GM04503 (cell line): ENCODE measurements at places on chromosomes 1 and 21.

DNA sequence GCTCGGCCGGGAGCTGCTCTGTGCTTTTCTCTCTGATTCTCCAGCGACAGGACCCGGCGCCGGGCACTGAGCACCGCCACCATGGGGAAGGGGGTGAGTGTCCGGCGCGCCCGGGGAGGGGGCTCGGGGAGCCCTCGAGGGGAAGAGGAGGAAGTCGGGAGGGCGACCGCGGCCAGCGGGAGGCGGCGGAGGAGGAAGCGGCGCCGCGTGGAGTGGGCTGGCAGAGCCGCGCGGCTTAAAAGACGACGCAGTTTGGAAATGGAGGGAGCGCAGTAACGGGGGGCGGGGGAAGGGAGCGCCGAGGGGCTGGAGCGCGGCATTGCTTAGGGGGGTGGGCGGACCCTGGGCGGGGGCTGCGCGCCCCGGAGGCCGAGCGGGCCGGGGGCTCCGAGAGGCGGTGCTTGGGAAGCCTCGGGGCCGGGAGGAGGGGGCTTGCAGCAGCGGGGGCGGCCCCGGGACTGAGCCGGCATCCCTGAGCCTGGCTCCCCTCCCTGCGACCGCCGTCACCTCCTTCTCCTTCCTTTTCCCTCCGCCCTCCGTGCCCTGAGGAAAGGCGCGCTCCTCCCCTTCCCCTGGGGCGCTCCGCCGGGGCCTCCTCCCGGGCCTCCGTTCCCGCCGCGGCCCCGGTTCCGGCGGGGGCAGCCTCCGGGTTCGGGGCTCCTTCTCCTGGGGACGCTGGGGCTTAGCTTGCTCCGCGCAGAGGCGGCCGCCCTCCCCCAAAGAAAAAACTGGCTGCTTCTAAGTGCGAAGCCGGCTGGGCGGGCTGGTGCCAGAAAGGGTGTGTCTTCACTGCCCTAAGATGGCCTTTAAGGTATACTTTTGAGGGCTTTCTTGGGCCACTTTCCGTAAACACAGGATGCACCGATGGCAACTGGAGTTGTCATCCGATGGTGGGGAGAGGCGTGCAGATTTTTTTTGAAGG, 648 bp downstream of the ATP1A1 start:
- no peak for DNase-seq

DNA sequence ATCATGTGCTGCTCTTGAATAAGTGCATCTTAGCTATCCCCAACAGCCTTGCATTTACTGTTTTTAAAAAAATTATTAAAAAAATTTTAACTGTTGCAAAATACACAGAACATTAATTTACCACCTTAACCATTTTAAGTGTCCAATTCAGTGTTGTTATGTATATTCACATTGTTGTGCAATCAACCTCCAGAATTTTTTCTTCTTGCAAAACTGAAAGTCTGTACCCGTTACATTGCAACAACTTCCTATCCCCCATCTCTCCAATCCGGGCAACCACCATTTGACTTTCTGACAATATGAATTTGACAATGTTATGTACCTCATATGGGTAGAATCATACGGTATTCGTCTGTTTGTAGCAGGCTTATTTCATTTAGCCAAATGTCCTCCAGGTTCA, 83.1 kb downstream of the FMN2 start:
- DNase-seq = no peak

- no peak for DNase-seq
Observed at GRCh38 chr1:26994787-26995517, 1.5 kb downstream of the TRNP1 start.

GRCh38 chr1:156975084-156975483, 54.7 kb downstream of the LRRC71 start:
- no peak for DNase-seq

DNA sequence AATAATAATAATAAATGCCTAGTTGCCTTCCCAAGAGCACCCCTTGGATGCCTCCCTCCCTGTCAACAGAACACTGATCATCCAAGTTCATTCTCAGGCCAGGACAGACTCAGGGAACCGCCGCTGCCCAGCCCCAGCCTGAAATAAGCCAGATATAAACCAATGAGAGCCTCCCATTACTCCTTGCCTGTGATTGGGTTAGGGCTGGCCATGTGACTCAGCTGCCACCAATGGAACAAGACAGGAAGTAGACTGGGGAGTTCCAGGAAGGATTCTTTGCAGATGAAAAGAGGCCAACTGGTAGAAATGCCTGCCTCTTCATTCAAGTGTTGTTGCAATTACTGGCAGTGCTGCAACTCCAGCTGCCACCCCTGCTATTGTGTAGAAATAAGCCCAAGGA, 146.4 kb upstream of the TIAM1 start:
- DNase-seq = no peak

DNA sequence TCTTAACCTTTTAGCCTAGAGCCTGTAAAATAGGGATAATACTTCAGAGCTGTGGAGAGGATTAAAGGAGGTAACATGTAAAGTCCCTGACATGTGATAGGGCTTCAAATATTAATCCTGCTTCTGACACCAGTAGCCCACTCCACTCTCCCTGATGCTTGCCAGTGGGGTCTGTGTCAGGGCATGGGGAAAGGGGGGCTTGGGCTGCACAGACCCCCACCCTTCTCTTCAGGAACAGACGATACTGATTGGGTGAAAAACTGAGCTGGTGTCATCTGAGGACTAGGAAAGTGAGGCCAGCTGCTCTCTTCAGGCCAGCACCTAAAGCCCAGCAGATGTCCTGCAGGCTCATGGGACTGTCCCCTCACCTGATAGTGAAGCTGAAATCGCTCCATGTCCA, 27.0 kb upstream of the MEF2D start:
- DNase-seq = no peak

DNA sequence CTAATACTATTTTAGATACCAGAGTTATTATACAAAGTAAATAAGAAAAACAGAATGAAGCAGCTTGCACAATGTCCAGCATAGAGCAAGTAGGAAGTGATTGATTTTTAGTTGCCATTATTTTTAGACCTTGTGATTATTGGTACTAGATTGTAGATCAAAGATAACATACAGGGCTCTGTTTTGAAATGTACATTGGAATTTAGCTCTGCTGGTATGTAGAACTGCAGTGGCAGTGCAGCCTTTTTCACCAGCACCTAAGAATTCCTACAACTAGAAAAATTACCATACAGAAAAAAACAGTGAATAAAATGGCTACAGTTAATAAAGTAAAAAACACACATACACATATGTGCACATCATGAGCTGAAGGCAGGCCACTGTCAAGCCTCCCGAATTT, 32.2 kb upstream of the ABCA4 start:
- DNase-seq = no peak

DNA sequence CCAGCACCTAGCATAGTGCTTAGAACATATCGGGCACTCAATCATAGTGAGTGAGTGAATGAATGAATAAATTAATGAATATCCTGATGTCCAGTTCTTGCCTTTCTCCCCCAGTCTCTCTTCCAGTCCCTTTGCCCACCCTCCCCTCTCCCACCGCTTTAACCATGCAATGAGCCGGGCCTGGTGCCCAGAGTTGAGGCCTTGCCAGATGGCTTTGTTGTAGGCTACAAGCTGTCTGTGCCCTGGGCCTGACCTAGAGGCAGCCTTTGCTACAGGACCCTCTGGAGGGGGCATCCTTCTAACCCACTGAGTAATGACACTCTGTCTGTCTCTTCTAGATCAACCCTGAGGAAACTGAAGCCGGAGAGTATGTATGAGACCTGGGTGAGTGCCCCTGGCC, 6.9 kb downstream of the CASQ1 start:
- DNase-seq = no peak

GRCh38 chr1:223472057-223472456, 78.8 kb downstream of the CCDC185 start:
- DNase-seq = no peak

DNA sequence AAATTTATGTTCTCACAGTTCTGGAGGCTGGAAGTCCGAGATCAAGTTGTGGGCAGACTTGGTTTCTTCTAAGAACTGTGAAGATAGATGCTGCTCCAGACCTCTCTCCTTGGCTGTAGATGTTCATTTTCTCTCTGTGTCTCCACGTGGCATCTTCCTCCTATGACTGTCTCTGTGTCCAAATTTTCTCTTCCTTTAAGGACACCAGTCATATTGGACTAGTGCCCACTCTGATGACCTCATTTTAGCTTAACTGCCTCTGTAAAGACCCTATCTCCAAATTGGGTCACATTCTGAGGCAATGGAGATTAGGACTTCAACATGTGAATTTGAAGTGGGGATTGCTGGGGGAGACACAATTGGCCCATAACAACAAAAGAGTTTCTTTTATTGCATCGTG, 125.3 kb upstream of the ETS2 start:
- DNase-seq = no peak

DNA sequence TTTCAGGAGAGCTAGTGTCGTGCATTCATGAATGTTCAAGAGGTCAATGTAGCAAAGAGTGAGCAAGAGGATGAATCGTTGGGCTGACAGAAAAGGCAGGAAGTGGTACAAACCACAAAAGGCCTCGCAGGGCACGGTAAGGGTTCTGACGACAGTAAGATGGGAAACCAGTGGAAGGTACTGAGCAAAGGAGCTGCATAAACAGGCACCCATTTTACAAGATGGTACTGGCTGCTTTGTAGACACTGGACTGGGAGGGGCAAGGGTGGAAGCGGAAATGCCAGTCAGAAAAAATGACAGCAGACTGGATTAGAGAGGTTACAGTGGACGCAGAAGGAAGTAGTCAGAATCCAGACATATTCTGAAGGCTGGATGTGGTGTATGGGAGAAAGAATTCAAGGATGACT, 123.5 kb downstream of the PTPN14 start:
- peak; percentile 89 for DNase-seq

- no peak for DNase-seq
Observed at GRCh38 chr21:42353623-42354022, 2.8 kb upstream of the TFF2 start.

- DNase-seq = no peak
Observed at GRCh38 chr1:147542569-147542897, 1.2 kb downstream of the BCL9 start.

DNA sequence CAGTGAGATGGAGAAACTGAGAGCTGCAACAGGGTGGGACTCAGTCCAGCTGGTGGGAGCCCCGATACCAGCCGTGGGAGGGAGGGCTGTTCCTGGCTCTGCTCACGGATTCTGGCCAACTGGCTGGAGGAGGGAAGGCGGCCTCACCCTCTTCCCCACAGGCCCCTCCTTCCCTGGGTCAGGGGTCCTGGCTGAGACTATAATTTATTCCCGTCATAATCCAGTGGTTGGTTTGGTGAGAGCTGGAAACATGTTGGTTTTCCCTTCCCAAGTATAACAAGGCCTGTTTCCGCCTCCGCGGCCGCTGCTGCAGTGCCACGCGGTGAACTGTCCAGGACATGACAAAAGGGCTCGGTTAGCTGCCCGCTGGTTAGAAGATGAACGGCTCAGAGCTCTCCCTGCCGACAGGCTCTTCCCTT, 10.0 kb downstream of the PTPRF start:
- DNase-seq = no peak

- DNase-seq = no peak
Observed at GRCh38 chr1:1068517-1069055, 5.5 kb downstream of the RNF223 start.

DNA sequence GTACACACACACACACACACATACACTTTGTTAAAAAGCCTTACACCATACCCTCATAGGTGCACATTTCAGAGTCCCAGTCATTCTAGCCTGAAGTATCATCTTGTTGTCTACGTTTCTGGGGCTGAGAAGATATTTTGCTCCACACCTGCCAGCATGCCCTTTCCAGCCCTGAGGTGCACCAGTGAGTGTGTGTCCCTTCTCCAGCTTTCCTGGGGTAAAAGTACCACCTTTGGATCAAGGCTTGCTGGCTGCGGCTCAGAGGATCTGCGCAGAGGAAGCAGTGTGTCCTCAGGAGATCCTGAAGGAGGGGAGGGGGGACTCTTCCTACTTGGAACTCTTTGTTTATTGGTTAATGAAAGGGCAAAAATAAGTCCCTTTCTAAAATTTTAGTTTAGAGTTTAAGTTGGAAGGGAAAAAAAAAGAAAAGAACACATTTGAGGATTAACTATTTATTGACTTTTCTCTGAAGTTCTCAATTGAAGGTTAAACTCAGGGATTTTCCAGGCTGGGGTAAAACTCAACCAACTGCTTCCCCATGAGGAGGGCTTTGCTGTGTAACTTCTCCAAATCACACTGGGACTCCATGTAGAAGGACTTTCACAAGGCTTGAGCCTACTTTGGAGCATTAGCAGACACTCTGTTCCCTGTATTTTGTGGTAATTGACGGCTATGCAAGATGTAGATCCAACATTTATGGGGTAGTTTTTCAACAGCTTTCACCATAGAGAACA, 200.3 kb upstream of the SGIP1 start:
- no peak for DNase-seq

DNA sequence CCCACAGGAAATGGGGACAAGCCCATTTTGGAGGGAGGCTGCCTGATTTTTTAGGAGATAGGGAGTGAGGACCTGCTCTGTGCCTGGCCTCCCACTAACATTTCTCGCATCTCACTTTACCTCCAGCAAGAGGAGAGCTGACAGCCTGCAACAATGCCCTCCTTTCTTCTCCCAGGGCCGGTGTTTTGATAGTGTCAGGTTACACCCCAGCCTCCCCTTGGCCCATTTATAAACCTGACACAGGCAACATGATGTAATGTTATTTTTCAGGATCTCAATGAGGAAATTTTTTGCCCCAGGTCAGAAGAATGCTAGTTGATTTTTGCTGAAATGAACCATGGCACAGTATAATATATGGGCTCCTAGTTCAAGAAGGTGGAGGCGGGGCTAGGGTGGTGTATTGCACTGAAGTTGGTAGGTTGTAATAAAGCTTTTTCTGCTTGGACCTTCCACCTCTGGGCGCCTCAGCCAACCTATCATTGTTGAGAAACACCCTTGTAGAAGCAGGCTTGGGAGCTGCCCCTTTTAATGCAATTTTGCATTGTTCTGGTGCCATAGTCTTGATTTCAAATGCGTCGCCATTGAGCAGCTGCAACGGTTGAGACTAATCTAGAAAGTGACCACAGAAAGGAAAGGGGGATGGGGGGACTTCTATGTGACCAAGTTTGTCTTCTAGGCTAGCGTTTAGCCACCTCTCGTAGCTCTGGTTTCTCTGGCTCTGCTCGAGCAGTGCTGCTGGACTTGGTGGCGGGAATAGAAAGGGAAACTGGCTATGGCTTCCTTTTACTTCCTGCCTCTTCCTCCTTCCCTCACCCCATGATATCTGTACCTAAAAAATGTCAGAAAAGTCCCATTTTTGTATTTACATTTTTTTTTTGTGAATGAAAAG, 53.0 kb downstream of the PBX1 start:
- DNase-seq = no peak

DNA sequence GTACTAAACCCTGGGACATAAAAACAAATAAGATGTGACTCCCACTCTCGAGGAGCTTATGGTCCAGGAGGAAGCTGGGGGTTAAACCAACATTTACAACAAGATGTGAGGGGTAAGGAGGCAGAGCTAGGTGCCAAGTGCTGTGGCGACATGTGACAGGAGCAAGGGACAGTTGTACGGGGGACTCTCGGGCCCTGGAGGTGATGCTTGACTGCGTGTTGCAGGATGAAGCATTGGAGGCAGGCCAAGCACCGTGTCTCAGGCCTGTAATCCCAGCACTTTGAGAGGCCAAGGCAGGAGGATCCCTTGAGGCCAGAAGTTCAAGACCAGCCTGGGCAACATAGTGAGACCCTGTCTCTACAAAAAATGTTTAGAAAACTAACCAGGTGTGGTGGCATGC, 36.8 kb downstream of the ATP5PO start:
- DNase-seq = no peak
